Mesenchymal stem cell (in vitro differentiated cells and primary cell): ENCODE measurements at places on chromosomes 5 and 9.

GRCh38 chr5:67341478-67341877 lies 144.9 kb upstream of the CD180 start:
- DNase-seq, result no peak

DNA sequence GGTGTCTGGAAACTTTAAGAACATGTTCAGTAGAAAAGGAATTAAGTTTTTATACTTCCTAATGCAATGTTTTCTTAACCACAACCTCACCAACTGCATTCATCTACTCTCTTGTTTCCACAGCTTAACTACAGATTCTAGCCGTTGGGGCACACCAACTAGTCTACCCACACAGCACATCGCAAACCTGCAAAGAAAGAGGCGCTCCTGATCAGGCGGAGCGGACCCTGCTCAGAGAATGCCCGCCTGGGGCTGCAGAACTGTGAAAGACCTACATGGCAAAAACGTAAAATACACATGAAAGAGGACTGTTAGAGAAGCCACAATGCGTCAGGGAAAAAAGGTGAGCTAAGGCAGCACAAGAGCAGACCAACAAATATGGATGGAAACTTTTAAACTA lies 75.4 kb upstream of the RAPGEF6 start:
- DNase-seq, result no peak

DNA sequence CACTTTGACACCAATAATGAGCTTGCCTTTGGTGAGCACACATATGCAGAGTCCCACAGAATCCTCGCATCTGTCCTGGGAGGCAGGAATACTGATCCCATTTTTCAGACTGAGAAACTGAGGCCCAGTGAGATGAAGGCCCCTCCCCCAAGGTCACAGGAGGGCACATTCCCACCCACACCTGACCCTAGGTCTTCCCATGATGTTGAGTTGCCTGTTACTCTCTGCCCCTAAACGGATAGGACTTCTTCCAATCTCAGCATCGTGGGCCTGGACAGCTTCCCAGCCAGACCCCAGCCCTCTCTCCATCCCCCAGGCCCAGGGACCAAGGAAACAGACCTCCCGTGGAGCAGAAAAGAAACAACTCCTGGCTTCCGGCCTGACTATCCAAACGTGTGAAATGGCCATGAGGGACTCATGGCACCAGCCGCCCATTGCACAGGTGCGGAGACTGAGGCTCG lies 877 bp downstream of the SH3GLB2 start:
- DNase-seq, result no peak

GRCh38 chr5:68406767-68407241 lies 191.2 kb downstream of the PIK3R1 start:
- DNase-seq, result no peak

DNA sequence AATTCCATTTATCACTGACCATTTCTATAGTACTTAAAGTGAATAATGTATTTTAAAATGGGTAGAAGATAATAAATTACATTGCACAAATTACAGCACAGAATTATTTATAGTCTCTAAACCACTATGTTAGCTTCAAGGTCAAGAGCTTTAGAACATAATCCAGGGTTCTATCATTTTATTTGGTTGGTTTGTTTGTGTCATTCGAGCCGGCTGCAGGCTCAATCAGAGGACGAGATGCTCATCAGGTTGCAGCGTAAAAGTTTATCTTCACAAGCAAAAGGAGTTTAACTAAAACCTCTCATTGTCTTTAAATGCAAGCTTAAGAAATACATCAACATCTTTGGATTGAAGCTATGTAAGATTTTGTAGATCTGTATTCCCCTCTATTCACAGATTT lies 523.8 kb downstream of the EFNA5 start:
- no peak for DNase-seq

GRCh38 chr9:112125951-112126388 lies 49.1 kb downstream of the SUSD1 start:
- DNase-seq, result peak; percentile 6

- no peak for DNase-seq
Observed at GRCh38 chr9:84999788-85000187, 330.3 kb downstream of the NTRK2 start.

- DNase-seq, result no peak
Observed at GRCh38 chr5:1280177-1281037, 14.5 kb downstream of the TERT start.

GRCh38 chr5:170638454-170639220 lies 134.8 kb downstream of the KCNIP1 start:
- DNase-seq, result peak; percentile 54

- no peak for DNase-seq
Observed at GRCh38 chr5:176848651-176849050, 38.3 kb downstream of the UNC5A start.

DNA sequence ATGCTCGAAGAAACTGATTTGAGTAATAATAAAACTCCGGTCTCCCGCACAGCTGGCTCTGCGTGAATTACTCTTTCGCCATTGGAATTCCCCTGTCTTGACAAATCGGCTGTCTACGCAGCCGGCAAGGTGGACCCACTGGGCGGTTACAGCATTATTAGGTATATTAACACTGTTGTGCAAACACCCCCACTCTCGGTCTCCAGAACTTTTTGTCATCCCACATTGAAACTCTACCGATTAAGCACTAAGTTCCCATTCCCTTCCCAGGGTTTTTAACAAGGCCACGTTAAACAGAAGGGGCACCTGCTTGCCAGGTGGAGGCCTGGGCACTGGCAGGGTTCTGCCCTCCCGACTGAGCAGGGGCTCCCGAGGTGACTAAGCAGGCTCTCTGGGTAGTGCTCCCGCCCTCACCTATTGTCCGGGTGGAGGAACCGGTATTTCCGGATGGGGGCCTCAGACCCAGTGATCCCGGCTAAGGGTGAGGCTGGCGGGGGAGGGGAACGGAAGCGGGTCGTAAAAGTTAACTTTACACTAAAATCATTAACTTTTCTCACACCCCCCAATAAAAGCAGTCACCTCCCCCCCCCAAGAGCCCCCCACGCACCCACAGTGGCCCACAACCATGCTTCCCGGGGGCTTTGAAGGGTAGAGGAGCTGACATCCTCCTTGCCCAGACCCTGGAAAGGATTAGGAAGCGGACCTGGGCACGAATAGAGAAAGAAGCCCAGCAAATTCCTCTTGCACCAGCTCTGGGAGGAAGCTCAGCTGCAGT lies 53.5 kb upstream of the TJP2 start:
- DNase-seq, result no peak

- DNase-seq, result no peak
Observed at GRCh38 chr5:158070859-158071258, 211.9 kb upstream of the CLINT1 start.

GRCh38 chr9:6645355-6646292 lies at the start of gene GLDC:
Gene GLDC (minus strand): TSS chr9:6645729. CDS start chr9:6645499, 230 bp downstream.
- no peak for DNase-seq

GRCh38 chr5:139795074-139796001 lies at the start of gene PSD2:
Gene PSD2 (plus strand): TSS chr5:139795808. CDS start chr5:139809441, 13,633 bp downstream.
- no peak for DNase-seq

DNA sequence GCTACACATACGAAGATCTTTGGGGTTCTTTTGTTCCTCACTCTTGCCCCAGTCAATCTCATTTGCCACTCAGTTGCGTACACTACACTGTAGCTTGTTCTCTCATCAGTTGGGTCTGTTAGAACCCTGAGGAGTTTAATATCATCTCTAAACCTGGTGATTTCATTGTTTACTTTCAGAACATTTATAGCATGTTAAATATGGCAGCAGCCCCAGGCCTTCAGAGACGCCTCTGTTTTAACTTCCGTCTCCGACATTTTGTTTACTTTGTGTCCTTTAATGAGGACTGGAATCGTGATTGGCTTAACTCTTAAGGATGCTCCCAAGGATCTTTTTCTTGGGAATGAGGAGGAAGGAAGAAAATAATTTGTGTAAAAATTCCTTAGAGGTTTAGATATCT lies 510.1 kb downstream of the NR2F1-AS1 start:
- no peak for DNase-seq

- DNase-seq, result no peak
Observed at GRCh38 chr5:62585751-62586150, 7.1 kb downstream of the LRRC70 start.

GRCh38 chr9:94176608-94177007 lies 82.5 kb upstream of the ZNF169 start:
- DNase-seq, result no peak

DNA sequence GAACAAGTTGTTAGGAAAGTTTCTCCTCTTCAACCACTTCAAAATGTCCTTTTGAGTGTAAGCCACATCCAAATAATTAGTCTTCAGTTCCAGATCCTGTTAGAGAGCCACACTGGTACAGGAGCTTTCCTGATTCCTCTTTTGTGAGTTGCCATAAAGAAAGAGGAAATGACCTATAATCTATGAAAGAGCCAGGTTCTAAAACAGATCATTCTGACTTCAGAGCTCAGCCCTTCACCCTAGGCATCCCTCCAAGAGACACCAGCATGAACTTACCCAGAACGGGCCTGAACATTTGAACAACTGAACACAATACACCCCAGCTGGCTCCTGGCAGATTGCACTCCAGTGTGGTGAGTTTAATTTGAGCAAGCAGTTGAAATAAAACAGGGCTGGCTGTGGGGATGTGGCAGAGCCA lies 25.7 kb downstream of the SLC1A1 start:
- DNase-seq, result no peak

- no peak for DNase-seq
Observed at GRCh38 chr5:54173251-54173650, 137.1 kb downstream of the ARL15 start.

- no peak for DNase-seq
Observed at GRCh38 chr9:128340691-128341434, 536 bp downstream of the SLC27A4 start.

GRCh38 chr9:13491138-13491492 lies 211.6 kb upstream of the MPDZ start:
- DNase-seq, result no peak

DNA sequence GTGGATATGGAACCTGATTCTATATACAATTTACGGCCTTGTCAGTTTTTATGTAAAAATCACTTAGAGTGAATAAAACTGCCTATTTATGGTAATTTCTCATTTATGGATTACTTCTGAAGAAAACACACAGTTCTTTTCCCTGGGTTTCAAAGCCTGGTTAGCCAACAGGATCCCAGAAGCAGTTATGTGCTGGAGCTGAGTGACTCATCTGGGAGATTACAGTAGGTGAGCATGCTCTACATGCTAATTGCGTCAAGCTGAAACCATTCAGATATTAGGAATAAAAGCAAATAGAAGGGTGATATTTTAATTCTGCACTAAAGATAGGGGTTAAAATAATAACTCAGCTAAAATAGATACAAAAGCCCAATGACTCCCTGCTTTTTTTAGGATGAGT lies 47.8 kb downstream of the PDE4D start:
- DNase-seq, result peak; percentile 67

- no peak for DNase-seq
Observed at GRCh38 chr9:114688909-114689610, 7.1 kb upstream of the TEX48 start.

- DNase-seq, result no peak
Observed at GRCh38 chr9:94805051-94805489, 78.6 kb downstream of the AOPEP start.

DNA sequence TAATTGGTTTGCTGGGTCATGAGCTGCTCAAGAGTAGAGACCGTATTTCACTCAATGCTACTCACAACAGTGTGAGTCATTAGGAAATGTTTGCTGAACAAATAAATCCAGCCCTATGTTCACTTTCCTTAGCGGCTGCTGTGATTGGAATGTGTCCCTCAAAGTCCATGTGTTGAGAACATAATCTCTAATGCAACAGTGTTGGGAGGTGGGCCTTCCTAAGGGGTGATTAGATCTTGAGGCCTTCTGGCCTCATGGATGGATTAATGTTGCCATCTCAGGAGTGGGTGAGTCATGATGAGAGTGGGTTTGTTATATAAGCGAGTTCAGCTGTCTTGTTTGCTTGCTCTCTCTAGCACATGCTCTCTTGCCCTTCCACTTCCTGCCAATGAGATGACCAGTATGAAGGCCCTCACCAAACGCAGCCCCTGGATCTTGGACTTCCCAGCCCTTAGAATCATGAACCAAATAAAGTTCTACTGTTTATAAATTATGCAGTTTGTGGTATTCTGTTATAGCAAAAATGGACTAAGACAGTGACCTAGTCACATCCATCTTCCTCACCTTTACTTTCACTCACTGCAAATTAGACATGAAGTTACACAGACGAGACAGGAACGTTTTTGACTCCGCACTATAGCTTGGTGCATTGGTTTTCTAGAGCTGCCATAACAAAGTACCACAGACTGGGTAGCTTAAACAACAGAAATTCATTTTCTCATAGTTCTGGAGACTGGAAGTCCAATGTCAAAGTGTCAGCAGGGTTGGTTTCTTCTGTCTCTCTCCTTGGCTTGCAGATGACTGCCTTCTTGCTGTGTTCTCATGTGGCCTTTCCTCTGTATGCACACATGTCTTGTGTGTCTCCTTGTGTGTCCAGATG lies 50.9 kb upstream of the FAM169A start:
- DNase-seq, result peak; percentile 47

DNA sequence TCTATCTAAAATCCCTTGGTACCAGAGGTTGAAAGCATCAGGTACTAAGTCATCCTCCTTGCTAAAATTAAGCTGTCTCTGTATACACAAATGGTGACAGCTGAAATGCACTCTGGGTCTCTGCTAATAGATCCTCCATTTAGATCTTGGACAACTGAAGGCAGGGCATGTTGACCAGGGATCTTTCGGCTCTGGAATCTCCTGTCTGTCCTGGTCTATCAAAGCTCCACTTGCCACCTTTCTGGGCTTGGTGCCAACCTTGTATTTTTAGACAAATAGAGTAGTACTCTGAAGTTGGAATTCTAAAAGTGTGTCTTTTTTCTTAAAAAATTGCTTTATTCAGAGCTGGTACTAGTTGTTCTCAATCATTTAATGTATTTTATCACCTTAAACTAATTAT lies 135.2 kb upstream of the HMHB1 start:
- DNase-seq, result no peak

DNA sequence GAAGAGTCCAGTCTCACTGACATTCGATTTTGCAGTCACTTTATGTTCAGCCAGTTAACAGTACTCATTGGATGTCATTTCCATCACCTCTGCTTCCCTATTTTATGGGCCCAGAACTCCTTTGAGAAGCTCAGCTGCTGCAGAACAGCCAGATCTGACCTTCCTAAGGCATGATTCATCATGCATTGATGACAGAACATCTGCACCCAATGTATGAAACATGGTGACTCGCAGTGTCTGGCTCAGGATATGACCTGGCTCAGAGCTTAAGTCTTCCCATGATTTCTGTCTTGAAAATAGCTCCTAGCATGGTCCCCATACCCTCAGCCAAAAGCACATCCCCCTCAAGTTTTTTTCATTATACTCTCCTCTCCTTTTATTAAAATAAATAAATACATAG lies 92.6 kb upstream of the TRIM32 start:
- peak; percentile 64 for DNase-seq

- DNase-seq, result peak; percentile 99
Observed at GRCh38 chr5:141560725-141561483, 57.9 kb downstream of the DIAPH1 start.

- peak; percentile 78 for DNase-seq
Observed at GRCh38 chr5:106399391-106399790, 1271.3 kb downstream of the EFNA5 start.
